ENCODE measurements at places on chromosomes 5 and 9.

GRCh38 chr5:158246661-158247060, 387.7 kb upstream of the CLINT1 start:
- DNase-seq, result no peak

- DNase-seq, result no peak
These were observed 10.7 kb downstream of the GSN start for GRCh38 chr9:121278477-121279261.

GRCh38 chr9:130681769-130682420, 11.7 kb upstream of the EXOSC2 start:
- no peak for DNase-seq

- DNase-seq, result no peak
These were observed 280.3 kb downstream of the GADD45G start for GRCh38 chr9:89885156-89885555.

DNA sequence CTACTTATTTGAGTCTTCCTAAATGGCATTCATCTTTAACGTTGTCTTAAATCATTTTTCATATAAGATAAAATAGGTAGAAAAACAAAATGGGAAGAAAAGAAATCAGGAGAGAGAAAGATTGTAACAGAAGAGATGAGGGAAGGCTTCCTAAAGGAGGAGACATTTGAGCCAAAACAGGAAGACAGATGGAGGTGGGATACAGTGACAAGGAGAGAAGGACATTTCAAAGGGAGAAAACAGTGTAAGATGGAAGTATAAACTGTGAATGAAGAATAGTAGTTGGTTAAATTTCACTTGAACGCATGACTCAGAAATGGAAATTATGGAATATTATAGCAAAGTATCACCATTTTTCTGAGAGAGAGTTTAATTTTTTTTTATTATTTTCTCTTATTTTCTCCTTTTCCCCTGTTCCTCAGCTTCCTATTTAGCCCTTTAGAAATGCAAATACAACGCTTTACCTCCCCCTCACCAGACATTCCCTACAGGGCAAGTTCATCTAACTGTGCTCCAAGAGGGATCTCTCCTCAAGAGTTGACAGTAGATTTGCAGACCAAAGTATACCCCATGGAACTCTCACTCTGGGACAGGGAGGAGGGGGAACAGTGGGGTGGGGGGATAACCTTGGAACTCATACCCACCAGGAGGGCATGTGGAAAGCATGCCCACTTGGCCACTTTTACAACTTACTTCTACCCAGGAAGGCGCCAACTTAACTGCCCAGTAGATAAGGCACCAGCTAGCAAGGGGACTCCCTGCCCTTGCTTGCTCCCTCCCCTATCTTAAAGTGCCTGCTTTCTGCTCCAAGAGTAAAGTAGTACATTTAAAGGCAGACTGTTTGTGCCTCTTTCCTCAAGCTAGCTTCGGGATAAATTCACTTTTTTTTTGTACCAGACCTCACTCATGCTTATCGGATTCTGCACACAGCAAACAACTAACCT, 304.7 kb upstream of the POU5F2 start:
- no peak for DNase-seq

DNA sequence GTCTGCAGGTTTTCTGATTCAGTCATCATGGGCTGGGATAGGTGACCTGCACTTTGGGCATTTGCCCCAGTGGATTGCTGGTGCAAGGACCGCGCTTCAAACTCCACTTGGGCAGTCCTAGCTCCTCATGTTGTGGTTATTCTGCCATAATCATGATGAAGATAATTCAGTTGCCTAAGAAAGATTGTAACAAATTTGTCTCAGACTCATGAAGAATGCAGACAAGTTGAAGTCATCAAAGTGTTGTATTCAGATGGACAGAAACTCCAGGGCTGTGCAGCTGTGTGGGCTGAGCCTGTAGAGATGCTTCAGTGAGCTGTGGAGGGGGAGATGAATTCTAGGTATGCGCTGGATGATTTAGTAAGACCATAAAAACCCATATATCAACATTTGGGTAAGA, 38.5 kb downstream of the TARS1 start:
- no peak for DNase-seq

DNA sequence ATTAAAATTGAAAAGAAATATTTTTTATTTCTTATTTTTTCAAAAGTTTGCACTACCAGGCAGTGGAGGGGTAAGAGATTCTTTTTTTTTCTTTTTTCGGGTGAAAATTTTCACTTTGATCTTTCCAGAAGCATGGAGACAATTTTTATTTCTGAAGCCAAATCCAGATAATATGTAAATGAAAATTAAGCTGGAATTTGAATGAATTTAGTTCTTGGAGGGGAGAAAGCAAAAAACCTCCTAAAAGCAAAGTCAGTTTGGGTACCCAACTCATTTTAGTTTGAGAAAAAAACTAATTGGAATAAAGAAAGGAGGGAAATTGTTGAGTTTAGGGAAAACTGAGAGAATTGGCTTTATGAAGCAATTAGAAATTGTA, 872 bp downstream of the ZNF618 start:
- no peak for DNase-seq

DNA sequence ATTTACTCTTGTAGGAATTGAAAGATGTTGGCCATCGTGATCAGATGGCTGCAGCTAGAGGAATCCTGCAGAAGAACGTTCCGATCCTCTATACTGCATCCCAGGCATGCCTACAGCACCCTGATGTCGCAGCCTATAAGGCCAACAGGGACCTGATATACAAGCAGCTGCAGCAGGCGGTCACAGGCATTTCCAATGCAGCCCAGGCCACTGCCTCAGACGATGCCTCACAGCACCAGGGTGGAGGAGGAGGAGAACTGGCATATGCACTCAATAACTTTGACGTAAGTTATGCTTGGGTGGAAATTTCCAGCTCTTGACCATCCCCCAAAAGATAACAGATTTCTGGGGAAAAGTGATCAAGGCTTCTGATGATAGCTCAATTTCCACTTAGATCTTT, 50.6 kb downstream of the LRRTM2 start:
- DNase-seq, result no peak

GRCh38 chr9:115832031-115832430, 321.6 kb upstream of the PAPPA start:
- DNase-seq, result no peak

- DNase-seq, result no peak
These were observed 154.4 kb downstream of the PRELID2 start for GRCh38 chr5:145680767-145681166.
